Lung microvascular endothelial cell (primary cell): ENCODE measurements at places on chromosomes 12 and 14.

GRCh38 chr12:66713984-66714383, 35.1 kb upstream of the GRIP1 start:
- no peak for DNase-seq

GRCh38 chr12:67911275-67911600, 78.0 kb upstream of the IFNG-AS1 start:
- DNase-seq = no peak

DNA sequence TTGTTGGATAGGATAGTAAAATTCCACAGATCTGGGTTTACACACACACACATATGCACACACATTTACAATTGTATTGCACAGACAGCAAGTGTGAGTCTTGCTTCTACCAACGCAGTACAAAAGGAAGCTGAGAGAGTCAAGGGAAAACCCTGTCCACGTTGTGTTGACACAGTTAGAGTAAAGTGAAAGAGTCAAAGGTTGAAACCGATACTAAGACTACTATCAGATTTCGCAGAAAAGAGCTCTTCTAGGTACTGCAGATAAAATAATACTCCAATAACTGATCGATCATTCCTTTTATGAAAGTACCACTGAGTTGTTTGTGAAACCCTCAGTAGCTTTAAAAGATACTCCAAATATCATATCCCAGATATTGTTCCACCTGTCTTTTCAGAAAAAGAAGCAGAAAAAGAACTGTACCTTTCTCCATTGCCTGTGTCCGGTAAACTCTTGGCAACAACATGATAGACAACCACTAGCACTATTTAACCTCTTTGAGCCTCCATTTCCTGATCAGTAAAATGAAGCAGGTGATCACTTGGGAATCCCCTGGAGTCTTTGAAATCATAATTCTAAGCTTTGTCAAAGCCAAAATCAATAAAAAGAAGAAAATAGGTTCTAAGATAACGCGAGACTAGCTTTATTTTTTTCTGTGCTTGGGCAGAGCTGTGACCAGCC, 224.6 kb upstream of the FOXN3 start:
- DNase-seq = no peak

GRCh38 chr12:66900616-66901015, 221.7 kb upstream of the GRIP1 start:
- DNase-seq = peak; percentile 6

DNA sequence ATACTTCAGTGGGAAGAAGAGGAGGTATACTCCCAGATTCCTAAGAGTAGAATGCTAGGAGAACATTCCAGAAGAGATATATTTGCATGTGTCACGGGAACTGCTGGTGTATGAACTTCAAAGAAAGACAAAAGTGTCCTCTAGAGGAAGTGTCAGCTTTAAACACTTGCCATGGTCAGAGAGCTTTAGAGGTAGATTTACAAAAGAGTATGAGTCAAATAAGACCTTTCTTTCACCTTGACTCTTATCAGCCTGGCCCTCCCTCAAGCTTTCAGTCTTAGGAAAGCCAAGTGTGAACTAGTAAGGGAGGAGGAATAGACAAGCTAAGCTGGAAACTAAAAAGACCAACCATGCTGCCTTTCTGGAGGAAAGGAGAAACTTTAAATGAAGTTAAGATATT, 34.7 kb downstream of the COX8C start:
- DNase-seq = no peak

DNA sequence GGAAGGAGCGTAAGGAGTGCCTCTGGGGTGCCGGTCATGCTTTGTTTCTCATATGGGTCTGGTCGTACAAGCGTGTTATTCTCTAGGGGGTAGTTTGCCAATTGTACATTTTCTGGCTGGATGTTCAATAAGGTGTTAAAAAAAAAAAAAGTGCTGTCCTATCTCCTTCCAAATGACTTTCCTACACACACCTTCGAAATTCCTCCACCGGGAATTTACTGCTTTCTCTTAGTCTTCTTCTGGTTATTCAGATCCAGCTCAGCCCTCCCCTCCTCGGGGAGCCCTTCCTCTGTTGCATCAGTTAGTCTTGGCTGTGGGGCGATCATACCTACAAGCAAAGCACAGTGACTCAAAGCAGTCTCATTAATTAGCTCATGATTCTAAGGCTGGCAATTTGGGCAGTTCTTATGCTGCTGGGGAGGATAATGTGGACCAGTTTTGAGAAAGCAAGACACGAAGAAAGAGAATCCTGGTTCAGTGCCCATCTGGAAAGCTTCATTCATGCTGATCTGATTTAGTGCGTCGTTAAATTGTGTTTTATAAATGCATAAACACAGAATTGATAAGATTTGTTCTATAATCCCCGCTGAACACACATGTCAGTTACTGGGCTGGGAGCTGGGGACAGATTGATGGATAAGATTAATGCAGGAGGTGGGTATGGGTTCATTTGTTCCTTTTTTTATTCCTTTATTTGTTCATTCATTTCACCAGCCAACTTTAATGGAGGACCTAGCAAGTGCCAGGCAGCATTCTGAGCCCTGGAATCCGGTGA, 9.2 kb upstream of the CLMN start:
- no peak for DNase-seq

- DNase-seq = no peak
These were observed 31.3 kb upstream of the OTX2 start for GRCh38 chr14:56841611-56842010.

GRCh38 chr14:50924236-50924635, 20.0 kb downstream of the PYGL start:
- DNase-seq = no peak
